CD4-positive, alpha-beta T cell treated with Interleukin-6 at 100 ng/mL for 8 hours (primary cell): ENCODE measurements at places on chromosomes 4 and X.

GRCh38 chr4:133559987-133560386 is 410.9 kb downstream of the PCDH10 start:
- no peak for DNase-seq

GRCh38 chr4:127143460-127144195 is 489.1 kb upstream of the INTU start:
- no peak for DNase-seq

GRCh38 chr4:73883306-73883705 is 14.1 kb downstream of the CXCL1 start:
- DNase-seq = no peak

GRCh38 chrX:40445691-40446090 is 135.1 kb upstream of the ATP6AP2 start:
- DNase-seq = no peak
